ENCODE measurements at places on chromosomes 1 and 21.

GRCh38 chr1:1082776-1083415, 8.8 kb upstream of the RNF223 start:
- DNase-seq: no peak

GRCh38 chr1:152035539-152036266, 1.1 kb downstream of the S100A11 start:
- peak; percentile 35 for DNase-seq

GRCh38 chr1:64295561-64295960, 92.1 kb downstream of the UBE2U start:
- DNase-seq: peak; percentile 55

DNA sequence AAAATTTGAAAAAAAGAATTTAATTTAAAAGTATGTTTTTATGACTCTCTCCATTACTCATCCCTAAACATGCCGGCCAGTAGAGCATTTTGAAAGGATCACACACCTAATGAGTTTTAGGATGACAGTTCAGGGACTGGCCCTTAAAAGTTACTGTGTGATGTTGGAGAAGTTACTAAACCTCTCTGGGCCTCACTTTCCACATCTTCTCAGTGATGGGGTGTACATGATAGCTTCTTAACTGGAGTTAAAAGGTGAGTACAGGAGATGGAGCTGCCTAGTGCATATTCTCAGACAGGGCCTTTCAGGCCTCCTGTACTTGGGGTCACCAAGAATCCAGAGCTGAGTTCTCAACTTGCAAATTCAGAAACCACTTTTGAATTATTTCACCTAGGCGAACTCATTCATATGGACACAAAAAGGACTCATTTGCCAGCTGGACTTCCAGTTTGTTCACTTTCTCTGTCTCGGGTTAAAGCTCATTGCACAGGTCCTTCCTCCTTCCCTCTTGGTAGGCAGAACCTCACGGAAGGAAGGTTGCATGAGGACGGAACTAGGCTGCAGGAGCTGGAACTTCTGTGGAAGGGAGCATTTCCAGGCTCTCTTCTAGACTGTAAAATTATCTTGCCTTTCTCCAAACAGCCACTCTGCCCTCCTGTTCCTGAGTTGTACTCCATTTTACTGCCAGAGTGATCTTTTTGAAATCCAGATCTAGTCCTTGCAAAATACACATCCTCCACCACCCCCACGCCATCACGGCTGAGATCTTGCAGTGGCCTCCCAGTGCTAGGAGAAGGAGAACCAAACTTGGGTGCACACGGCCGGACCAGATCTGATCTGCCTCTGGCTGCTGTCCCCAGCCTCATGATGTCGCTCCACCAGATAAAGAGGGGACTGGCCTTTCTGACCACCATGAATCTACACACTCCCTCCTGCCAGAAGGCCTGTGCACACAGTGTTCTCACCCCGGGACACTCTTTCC, 4.3 kb upstream of the SLC30A1 start:
- no peak for DNase-seq

GRCh38 chr1:89884718-89885596, 64.1 kb downstream of the LRRC8D start:
- peak; percentile 70 for DNase-seq

DNA sequence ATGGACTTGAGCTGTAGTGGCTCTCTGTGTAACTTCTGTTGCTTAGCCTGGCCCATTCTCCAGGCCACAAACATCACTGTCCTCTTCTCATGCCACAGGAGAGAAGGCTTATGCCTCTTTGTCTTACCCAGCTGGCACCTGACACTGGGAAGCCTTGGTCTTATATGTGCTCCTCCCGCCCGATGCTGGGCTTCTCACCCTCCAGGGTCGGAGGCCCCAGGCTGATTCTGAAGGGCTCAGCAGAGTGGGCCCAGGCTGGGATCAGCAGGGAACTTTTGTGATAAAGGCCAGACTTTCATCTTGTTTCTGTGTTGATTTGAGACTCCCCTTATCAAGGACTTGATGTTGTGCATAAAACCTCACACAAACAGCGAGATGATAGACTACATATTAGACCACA, 29.8 kb downstream of the TRPM2 start:
- no peak for DNase-seq

DNA sequence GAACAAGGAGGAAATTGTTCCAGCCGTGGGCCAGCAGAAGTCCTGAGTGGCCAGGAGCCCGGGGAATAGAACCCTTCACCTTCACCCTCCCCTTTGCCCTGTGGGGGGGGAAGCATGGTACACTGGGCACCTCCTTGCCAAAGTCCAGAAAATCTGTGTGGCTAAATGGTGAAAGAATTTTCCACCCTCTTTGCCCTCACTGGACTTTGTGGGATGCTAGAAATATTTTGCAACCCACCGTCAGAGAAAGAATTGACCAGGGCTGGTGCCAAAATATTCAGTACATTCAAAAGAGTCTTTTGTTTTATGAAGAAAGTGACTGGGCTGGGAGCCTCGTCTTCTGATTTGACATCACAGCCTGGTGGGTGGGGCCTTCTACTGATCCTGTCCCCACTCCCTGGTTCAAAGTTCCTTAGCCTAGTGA, 14.6 kb downstream of the NFASC start:
- DNase-seq: peak; percentile 22

GRCh38 chr1:208211921-208212843, 32.0 kb downstream of the PLXNA2 start:
- peak; percentile 83 for DNase-seq

DNA sequence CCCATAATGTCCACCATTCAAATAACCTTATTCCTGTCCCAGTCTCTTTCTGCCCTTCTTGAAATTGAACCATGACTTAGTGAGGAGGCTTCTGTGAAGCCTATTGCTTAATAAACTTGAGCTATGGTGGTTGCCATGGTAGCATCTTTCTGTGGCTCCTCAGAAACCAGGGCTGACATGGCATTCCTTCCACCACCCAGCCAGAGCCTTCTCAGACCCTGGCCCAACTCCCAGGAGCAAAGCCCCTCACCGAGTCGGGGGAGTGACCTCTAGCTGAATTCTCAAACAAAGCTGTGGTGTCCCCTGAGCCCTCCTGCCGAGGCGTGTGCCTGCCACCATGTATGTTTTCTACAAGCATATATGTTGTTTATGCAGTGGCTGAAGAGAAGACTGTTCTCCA, 259.1 kb downstream of the CACNA1E start:
- DNase-seq: no peak

GRCh38 chr1:182304218-182304617, 87.4 kb downstream of the GLUL start:
- no peak for DNase-seq

DNA sequence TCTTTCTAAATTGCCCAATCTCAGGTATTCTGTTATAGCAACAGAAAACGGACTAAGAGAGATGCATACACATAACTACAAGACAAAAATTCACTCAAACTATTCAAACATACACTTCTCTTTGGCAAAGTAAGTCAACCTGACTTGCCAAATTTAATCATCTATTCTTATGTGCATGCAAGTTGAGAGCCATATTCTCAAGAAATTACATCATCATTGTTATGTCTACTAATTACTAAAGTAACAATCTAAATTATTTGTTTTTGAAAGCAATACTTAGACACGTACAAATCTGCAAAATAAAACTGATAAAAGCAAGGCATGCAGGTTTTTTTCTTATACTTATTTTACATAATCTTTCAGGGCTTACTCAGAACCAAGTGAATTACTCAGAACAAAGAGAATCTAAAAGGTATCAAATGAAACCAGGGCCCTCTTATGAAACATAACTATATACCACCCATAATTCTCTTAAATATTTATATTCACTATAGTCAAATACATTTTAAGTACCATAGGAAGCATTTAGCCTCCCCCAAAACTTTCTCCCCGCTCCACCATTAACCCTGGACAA, 62.3 kb downstream of the HLCS start:
- DNase-seq: no peak

DNA sequence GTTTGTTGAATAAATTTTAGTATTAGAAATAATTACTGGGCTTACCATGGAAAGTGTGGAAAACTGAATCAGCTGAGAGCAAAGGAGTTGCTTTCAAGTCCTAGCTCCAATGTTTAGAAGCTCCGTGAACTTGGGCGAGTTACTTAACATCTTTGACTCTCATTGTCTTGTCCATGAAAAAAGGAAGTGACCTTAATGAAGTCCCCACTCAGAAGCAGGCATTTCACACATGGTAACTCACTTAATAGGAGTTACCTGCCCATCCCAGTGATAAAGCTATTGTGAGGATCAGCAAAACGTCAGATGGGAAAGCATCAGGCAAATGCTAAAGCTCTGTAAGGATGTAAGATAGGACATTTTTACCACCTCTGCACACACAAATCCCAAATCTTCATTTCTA, 34.0 kb upstream of the GADD45A start:
- DNase-seq: no peak

DNA sequence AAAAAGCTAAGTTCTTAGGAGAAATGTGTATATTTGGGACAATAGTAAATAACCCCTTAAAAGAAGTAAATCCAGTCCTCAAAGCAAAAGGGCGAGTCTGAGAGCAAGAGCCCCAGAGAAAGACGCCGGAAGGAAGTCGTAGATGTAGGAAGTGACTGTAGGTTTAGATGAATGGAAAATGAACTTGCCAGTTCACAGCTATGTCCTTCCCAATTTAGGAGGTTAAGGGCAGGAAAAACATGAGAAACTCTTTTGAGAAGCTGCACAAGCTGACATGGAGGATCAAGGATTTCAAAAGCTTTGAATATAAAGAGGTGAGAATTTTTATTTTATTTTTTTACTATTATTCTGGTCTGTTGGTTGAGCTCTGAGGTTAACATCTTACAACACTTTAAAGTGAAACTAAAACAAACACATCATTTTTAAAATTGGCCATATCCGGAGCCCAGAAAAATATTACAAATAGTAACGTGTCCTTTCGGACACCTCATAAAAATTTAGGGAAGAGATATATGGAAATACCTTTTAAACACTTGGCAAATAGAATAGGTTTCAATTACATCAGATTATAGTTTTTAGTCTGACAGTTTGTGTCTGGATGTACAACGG, 1178.6 kb downstream of the MRPL39 start:
- DNase-seq: no peak

GRCh38 chr21:45941338-45941710, 40.2 kb upstream of the COL6A1 start:
- DNase-seq: no peak

DNA sequence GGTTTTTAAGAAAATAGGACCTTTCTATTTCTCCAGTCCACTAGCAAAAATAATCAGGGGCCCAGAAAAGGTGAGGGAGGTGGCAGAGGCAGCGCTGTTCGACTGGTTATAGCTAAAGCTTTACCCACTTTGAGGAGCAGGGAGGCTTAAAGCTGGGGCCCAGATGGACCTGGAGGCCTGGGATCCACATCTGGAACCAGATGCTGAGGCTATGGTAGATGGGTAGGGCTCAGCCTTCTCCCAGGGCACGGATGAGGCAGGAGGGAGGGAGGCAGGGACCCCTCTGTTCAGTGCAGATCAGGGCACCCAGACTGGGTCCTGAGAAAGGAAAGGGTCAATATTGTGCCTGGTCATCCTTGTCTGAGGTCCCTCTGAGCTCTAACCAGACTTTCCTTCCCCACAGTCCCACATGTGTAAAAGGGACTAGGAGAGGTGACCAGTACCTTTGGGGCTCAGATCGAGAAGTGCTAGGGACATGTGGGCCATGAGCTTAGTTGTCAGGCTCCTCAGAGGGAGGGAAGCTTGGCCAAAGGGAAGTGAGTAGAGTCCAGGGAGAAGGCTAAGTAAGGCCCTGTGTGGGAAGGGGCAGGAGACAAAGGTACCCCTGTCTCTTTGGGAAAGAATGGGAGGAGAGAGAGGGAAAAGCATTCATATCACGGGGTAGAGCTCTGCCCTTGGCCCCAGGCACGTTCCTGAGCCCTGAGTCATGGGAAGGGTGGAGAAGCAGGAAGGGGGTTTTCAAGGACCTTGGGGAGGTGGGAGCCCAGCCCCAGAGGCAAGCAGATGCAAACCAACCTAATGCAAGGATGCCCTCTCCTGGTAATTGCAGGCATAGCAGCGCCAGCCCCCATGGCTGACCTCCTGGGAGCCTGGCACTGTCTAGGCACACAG, 15.4 kb downstream of the LMNA start:
- DNase-seq: peak; percentile 98

- DNase-seq: no peak
These were observed 9.7 kb downstream of the ATP2B4 start for GRCh38 chr1:203636291-203636690.

DNA sequence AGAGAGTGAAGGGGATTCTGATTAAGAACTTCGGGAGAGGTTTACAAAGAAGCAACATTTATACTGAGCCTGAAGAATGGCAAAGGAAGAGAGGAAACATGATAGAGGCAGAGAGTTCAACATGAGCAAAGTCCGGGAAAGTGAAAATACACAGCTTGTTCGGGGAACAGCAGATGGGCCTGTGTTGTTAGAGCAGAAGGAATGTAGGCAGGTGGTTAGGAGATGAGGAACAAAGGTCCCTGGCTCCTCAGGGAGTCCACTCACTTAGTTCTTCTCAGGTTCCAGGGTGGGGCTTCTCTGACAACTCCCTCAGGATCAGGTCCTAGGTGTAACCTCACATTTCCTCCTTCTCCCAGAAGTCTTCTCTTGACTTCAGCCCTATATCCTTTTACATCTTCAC, 5.1 kb upstream of the ZNF326 start:
- DNase-seq: no peak

GRCh38 chr1:30801771-30802198, 44.2 kb upstream of the LAPTM5 start:
- DNase-seq: peak; percentile 63

- DNase-seq: no peak
These were observed 370.0 kb downstream of the HHAT start for GRCh38 chr1:210698661-210699060.

- DNase-seq: no peak
These were observed 132.7 kb upstream of the FOXD3 start for GRCh38 chr1:63189677-63190076.

DNA sequence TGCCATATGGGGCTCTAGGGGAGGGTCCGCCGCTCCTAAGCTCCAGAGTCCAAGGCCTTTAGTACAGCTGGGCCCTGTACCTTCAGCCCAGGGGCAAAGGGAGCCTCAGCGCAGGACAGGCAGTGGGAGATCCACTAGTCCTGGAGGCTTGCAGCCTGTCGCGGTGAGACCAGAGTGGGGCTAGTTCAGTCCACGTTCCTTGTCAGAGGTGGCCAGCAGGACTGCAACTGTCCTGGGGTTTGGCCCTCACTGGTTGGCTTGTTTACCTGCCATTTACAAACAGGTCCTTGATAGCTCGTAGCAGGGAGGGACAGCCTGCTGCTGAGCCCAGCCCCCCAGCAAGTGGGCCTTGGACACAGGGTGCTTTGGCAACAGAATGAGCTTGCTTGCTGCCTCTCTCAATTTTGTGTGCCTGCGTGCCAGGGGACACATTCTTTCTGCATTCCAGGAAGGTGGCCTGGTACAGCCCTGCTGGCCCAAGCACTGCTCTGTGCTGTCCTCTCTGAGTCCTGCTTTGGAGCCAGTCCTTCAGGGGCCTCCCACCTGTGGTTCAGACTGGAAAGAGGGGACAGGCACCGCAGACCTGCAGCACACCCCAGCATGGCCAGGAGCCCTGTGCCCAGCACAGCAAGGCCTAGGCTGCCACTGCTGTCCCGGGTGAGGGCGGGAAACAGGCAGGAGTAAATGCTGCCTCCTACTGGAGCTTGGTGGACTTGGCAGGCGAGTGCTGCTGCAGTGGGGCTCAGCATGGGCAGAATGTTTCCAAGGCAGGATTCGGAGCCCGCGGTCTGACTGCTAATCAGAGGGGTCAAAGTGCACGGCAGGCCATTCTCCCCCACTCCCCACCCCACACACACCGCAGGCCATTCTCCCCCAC, 15.2 kb downstream of the H6PD start:
- DNase-seq: peak; percentile 28

GRCh38 chr21:25361097-25361496, 246.2 kb downstream of the MRPL39 start:
- DNase-seq: no peak
